ENCODE measurements at places on chromosomes 3 and 15. TPM values are rescaled to one million over a fixed set of nuclear protein-coding genes. Genes with fewer than 3 reads are reported as not detected.

DNA sequence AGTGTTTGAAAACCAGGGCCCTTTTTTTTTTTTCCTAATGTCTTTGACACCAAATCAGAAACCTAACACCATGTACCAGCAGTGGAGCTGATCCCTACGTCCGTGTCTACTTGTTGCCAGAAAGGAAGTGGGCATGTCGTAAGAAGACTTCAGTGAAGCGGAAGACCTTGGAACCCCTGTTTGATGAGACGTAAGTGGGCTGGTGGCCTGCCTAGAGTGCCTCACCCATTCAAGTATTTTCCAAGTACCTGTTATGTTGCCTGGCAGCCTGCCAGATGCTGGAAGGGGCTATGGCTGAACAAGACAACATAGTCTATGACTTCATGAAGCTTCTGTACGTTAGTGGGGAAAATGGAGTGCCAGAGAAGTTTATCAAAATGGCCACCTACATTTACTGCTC, 39.7 kb downstream of the ESYT3 start:
- DNase-seq, result no peak

GRCh38 chr3:177446165-177446601, 248.9 kb upstream of the TBL1XR1 start:
- DNase-seq, result no peak

The TLR9 gene
- 0.83 TPM for total RNA-seq

DNA sequence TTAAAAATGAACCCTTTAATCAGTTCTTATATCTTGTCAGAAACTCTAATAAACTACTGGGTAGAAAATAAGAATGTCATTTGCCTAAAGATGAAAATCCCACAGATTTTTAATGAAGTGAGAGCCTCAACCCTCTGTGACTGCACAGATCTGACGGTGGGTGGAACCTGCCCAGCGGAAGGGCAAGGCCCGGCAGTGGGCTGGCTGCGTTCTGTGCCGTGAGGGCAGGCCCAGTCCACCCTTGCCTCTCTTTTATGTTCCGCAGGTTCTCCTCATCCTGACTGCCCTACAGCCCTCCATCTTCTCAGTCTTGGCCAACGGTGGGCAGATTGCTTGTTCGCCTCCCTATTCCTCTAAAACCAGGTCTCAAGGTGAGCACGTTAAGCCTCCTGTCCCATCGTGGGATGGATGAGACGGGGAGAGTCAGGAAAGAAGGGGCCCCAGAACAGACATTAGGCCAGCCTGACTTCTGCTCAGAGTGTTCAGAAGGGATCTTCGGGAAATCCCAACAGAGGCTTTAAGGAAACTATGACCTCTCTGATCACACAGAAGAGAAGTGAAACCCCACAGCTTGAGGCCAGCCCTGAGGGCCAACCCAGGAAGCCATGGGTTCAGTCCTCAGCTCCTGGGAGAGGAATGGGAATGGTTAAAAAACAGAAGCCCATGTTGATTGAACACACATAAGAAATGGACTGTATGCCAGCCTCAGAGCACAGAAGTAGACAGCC, 16.0 kb downstream of the SLC51A start:
- DNase-seq, result no peak

All from activated CD4-positive, alpha-beta memory T cell treated with anti-CD3 and anti-CD28 coated beads, Interleukin-2, amount 10 ng/mL, durations not matched to agents 7 days and 5 days (primary cell).